HS-5 (cell line): ENCODE measurements at places on chromosomes 16 and 17.
A peak's percentile ranks its signal among the peaks of the same experiment; 100 is the strongest.

DNA sequence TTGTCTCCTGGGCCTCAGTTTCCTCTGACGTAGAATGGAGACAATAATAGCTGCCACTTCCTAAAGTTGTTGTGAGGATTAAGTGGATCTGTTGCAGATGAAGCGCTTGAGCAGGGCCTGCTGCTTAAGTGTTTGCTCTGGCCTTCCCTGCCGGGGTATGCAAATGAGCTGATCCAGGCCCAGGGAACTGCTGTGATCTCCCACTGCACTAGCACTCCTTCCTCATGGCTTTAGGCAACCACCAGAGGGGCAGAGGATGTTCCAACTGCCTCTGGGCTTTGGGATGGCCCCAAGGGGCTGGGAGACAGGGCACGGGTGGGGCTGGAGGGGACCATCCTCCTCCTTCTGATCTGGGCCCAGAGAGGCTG is 6.2 kb downstream of the SBK1 start:
- DNase-seq, result no peak

DNA sequence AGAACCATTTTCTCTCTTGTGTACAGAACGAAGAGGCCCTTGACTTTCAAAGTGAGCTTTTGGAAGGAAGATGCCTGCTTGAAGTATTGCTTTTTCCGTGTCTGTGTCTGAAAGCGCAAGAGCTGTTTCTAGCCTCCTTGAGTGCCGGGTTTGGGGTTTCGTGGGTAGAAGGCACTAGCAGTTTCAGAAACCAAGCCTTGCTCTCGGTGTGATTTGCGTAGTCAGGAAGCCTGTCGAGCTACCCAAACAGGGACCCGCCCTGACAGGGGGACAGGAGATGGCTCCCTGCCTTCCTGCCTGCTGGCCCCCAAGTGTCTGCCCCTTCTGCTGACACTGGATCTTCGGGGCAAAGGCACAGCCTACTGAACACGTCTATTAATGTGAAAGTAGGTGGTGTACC is 322.0 kb downstream of the MAF start:
- DNase-seq, result no peak

DNA sequence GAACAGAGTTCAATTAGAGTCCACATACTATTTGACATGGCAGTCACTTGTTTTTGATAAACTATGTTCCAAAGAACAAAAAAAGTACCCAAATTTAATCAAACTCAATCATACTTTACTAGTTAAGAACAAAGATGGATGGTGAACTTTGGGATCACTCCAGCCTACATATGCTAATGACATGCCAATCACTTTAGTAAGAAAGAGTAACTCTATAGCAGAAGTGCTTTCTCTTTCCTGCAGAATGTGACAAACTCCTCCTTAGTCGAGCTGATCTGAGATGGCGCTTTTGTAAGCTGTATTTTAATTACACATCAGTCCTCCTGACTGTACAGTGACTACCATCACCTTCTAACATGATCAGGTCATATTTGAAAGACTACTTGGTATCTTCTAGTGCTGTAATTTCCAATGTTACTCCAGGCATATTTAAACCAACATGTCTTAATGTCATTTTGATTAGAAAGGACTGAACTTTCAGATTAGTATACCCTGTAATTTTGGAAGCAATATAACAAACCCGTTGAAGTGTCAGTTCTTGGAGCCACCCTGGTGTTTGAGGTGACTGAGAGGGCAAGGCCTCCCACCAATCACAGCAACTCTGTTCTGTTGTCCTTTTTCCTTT is 4.1 kb downstream of the NETO2 start:
- DNase-seq, result no peak

- DNase-seq, result no peak
Measured at GRCh38 chr16:73697336-73697735, 599.3 kb upstream of the PSMD7 start.

DNA sequence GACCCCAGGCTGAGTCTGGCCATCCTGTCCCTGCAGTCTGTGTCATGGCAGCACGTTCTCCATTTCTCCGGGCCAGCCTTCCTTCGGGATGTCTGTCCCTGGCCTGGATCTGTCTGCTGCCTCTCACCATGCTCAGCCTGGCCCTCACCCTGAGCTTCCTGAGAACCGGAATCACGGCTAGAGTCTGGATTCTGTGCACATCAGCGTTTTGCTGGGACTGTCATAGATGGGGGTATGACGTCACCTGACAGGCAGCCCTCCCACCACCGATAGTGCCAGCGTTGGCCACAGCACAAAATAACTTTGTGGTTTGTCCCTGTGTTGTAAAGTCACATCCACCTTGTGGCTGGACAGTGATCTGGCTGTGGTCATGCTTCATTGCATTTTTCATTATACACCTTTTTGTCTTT is 59.2 kb downstream of the B9D1 start:
- DNase-seq, result no peak

DNA sequence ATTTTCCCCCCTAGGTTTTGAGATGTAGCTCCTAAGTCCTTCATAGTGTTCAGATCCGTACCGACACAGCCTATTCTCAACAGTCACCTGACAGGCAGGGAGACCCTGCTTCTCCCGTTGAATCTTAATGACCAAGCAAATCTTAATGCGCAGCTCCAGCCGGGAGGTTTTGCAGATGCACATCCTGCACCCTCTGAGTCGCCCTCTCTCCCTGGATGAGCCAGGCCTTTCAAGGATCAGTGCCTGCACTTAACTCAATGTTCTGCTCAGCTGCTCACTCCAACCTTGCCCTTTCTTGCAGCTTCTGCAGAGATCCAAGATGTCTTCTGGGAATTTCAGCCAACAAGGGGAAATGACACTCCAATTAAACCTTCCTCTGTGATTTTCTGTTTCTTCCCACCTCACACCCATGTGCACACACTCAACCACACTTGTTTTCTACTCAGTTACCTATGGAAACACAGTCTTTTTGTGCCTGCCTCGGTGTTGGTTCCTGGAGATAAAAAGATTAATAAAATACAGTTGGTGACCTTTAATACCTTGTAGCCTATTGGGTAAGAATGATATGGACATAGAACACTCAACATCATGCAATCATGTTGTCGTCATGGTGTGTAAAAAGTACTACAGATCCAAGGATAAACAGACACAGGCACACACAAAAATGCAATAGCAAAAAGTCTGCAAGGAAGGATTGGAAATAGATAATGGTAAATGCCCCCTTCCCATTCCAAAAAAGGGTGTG is 76.9 kb upstream of the DYNLRB2 start:
- DNase-seq, result no peak

- no peak for DNase-seq
Measured at GRCh38 chr16:180101-180675, at the start of gene HBQ1. Gene HBQ1, plus strand, starts transcription at chr16:180459. Its CDS starts 28 bp downstream, at chr16:180487.

DNA sequence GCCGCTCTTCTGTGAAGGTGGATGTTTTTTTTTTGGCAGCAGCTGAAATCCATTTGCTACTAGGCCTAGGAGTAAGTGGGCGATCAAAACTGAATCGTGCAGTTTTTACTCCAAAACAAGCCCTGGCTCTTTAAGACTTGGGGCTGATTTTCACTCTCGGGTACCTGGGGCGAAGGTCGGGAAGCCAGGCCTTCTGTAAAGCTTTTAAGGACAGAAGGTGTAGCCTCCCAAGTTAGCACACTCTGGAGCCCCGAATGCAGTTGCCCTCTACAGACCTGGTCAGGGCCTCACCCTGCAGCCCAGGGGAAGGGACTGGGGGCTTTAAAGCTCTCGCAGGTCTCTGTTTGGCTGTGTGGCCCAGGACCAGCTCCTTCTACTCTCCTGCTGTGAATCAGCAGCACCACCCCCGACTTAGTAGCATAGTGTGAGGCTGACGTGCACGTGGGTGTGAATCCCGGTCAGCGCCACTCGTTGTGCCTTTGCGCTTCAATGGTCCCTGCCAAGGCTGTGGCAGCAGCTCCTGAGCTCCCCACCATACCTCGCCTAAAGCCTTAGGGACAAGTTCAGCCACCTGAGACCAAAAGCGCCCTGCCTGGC is 49.9 kb downstream of the TMEM235 start:
- no peak for DNase-seq

GRCh38 chr17:21462237-21462636 is 86.1 kb downstream of the KCNJ12 start:
- DNase-seq, result no peak

GRCh38 chr16:7938175-7938574 is 605.5 kb downstream of the RBFOX1 start:
- no peak for DNase-seq

DNA sequence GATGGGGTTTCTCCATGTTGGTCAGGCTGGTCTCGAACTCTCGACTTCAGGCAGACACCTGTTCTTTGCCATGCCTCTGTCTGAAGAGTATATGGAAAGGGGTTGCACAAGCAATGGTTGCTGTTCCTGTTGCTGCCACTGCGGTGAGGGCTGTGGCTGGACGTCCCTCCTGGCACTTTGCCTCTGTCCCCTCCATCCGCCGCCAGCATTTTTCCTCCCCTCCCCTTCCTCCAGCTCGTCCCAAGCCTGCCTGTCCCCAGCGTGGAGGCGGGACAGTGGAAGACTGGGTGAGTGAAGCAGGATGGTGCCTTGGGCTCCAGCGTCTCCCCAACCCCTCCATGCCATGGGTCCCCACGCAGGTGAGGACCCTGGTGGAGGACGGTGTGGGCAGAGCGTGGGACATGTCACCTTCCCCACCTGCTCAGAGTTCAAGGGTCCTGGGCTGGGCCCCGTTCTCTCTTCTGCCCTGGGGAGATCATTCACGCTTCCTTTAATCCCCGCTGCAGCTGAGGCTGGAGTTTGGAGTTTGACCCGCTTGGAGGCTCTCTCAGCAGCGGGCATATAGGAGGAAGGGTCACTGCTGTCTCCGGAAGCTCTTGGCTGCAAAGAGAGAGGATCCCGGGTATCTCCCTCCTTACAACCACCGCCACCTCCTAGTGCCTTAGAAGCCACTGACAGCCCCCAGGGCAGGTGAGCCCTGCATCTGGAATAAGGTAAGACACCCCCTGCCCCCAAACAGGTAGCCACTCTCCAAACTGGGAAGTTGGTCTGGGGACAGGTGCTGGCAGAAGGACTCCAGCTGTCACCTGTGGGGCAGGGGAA is at the start of gene SLC5A11:
SLC5A11 (plus strand) TSS at position 238 of the 822 bp plus-strand sequence. CDS start 12,681 bp downstream, outside the sequence.
- no peak for DNase-seq

GRCh38 chr17:56320443-56320842 is 167.2 kb downstream of the ANKFN1 start:
- DNase-seq, result no peak

- DNase-seq, result no peak
Measured at GRCh38 chr17:77869665-77870132, 88.8 kb upstream of the TNRC6C start.

GRCh38 chr16:23691483-23692189 is 12.9 kb downstream of the PLK1 start:
- peak; percentile 28 for DNase-seq

DNA sequence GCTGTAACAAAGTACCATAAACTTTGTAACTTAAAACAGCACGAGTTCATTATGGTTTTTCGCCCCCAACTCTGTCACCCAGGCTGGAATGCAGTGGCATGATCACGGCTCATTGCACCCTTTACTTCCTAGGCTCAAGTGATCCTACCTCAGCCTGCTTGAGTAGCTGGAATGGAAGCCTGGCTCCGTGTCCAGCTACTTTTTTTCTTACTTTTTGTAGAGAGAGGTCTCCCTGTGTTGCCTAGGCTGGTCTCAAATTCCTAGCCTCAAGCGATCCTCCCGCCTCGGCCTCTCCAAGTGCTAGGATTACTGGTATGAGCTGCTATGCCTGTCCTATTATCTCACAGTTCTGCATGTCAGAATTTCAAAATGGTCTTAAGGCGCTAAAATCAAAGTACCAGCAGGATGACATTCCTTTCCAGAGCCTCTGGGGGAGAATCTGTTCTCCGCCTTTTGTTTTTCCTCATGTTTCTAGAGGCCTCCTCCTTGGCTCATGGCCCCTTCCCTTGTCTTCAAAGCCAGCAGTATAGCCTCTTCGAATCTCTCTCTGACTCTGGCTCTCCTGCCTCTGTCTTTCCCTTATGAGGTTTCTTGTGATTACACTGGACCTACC is 10.1 kb upstream of the PRM1 start:
- no peak for DNase-seq

- DNase-seq, result no peak
Measured at GRCh38 chr17:76657505-76658241, 14.1 kb upstream of the ST6GALNAC1 start.
